Stimulated activated CD4-positive, alpha-beta T cell treated with anti-CD3 and anti-CD28 coated beads, Interleukin-1b, Interleukin-23, amount 100 ng/mL, for 24 hours (primary cell): ENCODE measurements at places on chromosomes 7 and 10.

- no peak for DNase-seq
These were observed 13.4 kb downstream of the SERPINE1 start for GRCh38 chr7:101140339-101140699.

DNA sequence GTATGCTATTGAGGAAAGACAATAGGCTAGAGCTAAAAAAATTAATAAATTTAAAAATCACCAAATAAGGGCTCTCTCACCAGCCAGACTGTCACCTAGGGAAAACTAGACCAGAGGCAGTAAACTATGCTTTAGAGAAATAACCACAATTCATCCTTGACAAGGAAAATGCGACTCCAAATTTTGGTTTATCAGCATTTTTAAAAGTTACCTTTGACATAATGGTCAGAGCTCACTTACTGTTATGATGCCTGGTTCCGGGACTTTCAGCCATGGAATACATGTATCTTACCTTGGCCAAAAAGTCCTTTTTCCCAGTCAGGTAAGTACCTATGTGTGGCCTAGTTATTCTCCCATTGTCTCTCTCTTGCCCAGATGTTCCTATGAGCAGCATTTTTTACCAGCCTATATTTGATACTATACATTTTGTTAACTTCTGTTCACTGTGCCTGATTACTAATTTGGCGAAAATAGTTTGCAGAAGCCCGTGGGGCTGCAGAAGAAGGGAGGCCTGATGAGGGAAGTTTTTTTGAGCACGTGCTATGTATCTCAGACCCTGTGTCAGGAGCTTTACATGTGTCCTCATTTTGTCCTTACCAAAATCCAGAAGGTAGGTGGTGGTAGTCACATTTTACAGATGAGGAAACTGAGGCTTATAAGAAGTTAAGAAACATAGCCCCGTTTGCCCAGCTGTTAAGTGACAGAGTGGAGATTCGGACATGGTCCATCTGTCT, 149.7 kb downstream of the CELF2 start:
- no peak for DNase-seq

GRCh38 chr10:112203328-112204076, 19.9 kb upstream of the GPAM start:
- no peak for DNase-seq

GRCh38 chr7:121126801-121127534, 138.5 kb downstream of the CPED1 start:
- no peak for DNase-seq

GRCh38 chr7:36153571-36154097, 580 bp downstream of the EEPD1 start:
- no peak for DNase-seq

DNA sequence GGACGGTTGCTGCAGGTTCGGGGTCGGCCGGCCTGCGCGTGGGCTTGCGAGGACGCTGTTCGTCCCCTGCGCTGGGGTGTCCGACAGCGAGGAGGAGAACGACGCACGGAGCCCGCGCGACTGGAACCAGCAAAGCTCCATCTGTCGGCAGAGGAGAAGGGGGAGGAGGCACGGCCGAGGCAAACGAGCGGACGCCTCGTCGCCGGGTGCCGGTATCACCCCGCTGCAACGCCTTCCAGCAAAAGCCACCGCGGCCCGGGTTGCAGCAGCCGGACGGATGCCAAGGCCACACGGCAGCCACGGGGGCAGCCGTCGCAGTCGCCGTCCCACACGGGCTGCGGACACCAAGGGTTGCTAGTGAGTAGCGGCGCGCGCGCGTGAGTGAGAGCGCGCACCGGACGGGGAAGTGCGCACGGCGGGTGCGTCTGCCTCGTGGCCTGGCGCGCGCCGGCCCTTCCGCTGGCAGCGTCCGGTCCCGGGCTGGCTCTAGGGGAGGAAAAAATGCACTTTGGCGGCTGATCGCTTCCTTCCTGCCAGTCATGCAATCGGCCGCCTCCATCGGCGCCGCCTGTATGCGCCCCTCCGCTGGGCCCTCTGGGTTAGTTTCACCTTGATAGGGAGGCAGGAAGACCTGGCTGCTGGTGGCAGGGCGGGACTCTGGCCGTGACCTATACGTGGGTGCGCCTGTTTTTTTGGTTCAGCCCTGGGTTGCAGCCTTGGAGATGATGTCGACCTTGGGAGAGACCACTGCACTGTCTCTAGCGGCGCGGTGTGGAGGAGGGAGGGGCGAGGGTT, 434 bp downstream of the STAMBPL1 start:
- peak; percentile 30 for DNase-seq

GRCh38 chr7:514651-515598, 4.7 kb downstream of the PDGFA start:
- no peak for DNase-seq

DNA sequence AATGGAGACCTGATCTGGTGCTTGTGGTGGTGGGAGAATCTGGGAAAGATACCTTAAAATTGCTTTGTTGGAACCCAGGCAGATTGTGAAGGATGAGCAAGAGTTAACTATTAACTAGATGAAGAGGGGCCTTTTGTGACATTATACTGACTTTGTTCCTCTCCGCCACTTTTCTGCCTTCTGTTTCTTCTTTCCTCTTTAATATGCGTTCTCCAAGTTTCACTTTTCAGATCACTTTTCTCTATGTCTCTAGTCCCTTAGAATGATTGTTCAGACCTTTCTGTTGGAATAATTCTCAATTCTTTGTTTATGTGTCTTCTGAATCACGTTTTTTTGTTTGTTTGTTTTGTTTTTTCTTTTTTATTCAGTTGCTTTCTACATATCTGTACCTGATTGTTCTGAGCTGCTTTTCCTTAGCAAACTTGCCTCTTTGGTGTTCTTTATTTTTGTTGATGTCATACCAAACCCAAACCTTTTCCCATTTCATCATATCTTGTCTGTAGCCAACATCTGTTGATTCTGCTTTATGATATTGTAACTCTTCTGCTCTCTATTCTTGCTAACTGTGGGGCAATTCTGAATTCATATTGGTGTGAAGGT, 2.8 kb downstream of the BMPR1A start:
- no peak for DNase-seq

- DNase-seq = no peak
These were observed 43.0 kb upstream of the RPA3 start for GRCh38 chr7:7761340-7761973.

DNA sequence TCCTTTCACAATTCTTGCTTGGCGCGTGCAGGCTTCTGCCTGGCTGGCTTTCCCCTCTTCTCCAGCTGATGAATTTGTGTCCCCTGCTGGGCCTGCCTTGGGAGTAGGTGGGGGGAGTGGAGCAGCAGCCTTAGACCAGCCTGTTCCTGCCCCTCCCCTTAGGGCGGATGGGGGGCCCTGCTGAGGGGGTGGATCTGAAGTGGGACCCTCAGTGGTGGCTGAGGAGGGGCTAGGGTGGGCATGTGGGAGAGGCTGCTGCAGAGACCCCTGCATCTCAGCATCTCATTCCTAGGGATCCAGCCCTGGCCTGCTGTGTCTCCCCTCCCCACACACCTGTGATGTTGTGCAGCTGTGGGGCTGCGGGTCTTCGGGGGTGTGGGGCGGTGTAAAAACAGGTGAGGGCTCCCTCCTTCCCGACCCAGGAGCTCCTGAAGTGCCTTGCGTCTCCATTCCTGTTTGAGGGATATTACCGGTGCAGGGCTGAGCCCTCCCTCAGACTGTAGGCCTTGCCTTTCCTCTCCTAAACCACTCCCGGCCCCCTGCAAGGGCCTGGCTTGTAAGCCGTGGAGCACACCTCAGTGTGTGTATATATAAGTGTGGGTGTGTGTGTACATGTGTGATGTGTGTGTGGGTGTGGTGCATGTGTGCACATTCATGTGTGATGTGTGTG, 24.7 kb downstream of the ADCYAP1R1 start:
- DNase-seq = no peak

- DNase-seq = no peak
These were observed 511 bp upstream of the NRP1 start for GRCh38 chr10:33334805-33335550.

DNA sequence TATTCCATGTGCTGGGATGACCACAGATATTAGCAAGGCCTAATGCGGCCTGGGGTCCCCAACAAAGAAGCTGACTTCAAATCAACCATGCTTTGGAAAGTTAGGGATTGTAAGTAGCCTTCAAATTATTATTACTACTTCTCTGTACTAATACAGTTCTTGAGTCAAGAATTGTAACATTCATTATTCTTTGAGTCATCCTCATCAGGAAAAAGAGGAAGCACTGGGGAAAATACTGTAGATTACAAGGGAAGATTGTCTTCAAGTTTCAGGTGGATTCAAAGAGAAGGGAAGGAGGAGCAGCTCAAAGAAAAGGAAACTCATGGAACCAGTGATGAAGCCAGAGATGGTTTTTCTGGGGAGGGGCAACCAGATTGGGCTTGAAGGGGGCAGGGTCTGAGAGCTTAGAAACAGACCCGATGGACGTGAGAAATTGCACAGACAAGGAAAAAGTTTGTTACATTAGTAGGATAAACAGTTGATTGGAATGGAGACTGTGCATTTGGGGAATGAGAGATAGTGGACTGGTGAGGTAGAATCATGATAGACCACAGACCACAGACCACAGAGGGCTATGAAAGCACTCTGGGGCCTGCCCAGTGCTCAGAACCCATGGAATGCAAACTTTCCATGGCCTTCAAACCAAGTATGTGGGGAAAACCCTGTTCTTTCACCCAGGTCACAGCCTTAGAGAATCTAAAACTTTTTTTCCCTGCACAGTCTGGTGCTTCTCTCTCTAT, 209.9 kb downstream of the ZNF365 start:
- no peak for DNase-seq

DNA sequence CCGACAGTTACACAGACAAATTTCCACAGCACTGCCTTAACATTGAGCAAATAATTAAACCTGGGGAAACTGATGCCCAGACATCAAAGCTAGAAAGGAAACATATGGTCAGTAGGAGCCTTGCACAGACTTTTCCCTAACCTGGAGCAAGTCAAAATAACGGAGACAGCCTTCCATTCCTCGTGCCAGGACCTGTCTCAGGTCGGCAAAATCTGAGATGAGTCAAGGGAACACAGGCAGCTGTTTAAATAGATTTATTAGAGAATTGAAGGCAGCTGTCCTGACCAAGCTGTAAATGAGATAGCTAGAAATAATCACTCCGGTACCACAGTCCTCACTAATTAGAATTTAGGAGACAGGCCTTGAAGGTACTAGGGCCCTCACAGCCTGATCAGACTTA, 81.2 kb downstream of the RAMP3 start:
- DNase-seq = no peak

GRCh38 chr7:37201003-37201875, 247.4 kb downstream of the ELMO1 start:
- peak; percentile 28 for DNase-seq

DNA sequence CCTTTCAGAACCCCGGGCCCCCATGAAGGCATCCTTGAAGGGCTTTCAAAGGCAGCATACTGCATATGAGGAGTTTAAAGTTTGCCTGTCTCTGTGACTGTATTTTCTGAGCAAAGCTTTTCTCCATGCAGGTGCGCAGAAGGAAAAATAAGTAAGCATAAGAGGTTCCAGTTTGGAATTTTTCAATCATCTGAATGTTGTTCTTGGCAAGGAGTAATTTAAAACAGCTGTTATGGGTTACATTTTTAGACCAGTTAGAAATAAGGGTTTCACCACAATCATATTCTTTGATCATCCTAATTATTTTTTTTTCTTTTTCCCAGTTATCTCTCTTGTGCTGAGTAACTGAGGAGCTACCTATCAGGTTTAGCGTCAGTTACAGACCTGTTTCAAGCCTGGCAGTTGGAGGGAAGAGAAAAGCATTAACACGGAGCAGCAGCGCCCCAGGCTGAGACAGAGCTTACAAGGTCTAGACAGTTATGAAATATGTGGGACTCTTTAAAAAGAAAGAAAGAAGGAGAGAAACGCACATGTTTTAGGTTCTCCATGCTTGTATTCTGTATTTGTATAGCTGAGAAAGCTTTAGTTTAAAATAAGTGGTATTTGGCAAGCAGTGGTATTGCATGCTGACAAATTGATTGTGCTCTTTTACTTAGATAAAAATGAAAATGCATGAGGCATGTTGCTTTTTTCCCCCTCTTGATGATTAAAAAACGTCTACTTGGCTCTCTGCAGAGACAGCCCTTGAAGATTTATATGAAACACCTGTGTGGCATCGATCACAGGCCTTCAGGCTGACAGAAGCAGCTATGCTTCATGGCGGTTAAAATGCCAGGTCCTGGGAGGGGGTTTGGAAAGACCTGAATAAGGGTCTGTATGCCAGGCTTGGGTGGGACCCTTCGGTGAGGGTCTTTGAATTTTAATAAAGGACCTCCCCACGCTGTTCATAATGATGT, 157.6 kb downstream of the GRK5 start:
- no peak for DNase-seq

DNA sequence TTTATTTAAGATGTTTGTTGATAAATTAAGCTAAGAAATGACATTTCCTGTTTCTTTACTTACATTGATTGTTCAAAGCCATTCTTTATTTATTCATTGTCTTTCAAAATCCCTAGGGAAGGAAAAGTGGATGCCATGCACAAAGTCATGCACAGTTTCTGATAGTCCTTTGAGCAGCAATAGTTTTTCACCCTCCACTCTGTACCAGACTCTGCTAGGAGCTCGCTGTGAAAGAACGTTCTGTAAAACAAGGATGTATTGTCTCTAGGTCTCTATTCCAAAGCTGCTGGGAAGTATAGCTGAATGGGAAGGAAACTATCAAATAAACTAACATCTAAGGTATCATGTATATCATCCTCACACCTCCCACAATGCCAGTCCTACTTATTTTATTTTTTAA, 7.8 kb upstream of the NOC3L start:
- no peak for DNase-seq

- DNase-seq = no peak
These were observed 298.0 kb upstream of the KCND2 start for GRCh38 chr7:119974972-119975371.

- no peak for DNase-seq
These were observed 1172.6 kb upstream of the CELF2 start for GRCh38 chr10:9845075-9845474.

DNA sequence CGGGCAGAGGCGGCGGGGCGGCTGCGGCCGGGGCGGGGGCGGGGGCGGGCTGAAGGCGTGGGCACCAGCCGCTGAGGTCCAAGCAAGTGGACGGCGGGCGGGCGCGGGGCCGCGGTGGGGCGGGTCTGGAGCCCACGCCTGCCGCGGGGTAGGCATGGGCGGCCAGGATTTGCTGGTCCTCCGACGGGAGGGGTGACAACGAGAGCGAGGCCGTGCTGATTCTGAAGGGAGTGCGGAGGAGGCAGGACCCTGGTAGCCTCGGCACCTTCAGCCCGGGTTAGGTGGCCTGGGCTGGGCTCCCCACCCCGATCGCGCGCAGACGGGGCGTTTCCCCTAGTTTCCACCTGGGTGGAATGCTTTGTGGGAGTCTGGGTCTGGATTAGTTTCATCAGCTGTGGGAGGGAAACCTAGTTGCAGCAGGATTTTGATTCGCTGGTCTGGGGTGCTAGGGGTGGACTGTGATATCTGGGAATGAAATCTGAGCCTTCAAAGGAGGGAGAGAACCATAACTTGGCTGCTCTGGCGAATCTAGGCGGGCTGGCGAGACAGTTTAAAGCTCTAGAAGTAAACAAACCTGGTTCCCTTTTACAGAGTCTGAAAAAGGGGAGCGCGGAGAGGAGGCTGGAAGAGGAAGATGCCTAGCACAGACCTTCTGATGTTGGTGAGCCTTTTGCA, 609 bp downstream of the SGPL1 start:
- DNase-seq = no peak
